ENCODE measurements at places on chromosomes 12 and 14. TPM values are rescaled to one million over a fixed set of nuclear protein-coding genes. Genes with fewer than 3 reads are reported as not detected.

Gene LRFN5
- not detected for polyA plus RNA-seq

Gene TEX52
- polyA plus RNA-seq, result not detected

Gene MMP19
- polyA plus RNA-seq, result not detected

Gene SPIC
- not detected for polyA plus RNA-seq

Gene COX6A1
- polyA plus RNA-seq, result 830 TPM

Gene ARG2
- polyA plus RNA-seq, result 1.8 TPM

Gene ZCCHC8
- polyA plus RNA-seq, result 13.6 TPM

Gene FAIM2
- polyA plus RNA-seq, result not detected

Gene C12orf75
- 38.5 TPM for polyA plus RNA-seq

Gene FAM222A
- polyA plus RNA-seq, result 0.10 TPM

Gene INF2
- polyA plus RNA-seq, result 10.8 TPM

Gene ITGB7
- 238 TPM for polyA plus RNA-seq

Gene MYH6
- not detected for polyA plus RNA-seq

Gene IGF1
- 5.1 TPM for polyA plus RNA-seq
